ENCODE measurements at places on chromosomes 5 and 9.

DNA sequence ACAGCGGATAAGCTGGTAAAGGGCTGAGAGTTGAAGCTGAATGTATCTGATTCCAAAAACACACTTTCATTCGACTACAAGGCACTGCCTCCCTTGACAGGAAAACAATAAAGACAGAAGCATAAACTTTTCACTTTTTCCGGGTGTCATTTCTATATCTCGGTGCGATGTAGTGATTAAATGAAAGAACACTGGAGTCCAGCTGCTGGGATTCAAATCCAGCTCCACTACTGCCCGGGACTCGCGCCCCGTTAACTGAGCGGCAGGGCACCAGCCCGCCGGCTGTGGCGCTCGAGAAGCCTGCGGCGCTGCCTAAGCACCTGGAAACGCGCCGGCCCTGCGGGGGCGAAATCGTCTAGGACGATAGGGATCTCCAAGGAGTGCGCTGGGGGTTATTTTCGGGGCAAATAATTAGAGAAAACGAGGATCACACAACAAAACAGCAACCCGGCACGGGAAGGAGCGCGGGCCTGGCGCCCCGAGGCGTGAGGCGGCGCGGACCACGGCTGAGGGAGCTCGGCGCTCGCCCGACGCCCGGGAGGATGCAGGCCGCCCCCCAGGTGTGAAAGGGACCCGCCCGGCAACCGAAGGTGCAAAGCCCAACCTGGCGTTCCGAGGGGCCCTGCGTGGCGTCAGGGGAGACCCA lies 837 bp downstream of the UIMC1 start:
- DNase-seq, result no peak

DNA sequence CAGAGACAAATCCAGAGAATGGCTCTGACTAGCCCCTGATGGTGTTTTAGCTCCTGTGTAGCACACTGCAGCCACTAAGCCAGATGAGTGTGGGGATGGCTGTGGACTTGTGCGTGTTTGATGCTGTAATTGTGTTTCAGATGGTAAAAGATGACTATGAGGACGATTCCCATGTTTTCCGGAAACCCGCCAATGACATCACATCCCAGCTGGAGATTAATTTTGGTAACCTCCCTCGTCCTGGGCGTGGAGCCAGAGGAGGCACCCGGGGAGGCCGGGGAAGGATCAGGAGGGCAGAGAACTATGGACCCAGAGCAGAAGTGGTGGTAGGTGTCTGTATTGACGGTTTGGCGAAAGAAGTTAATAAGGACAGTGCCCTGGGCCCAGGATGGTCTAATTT lies 38.0 kb downstream of the HABP4 start:
- no peak for DNase-seq

- peak; percentile 5 for DNase-seq
These were observed 22.8 kb downstream of the OSTF1 start for GRCh38 chr9:75111019-75111622.

DNA sequence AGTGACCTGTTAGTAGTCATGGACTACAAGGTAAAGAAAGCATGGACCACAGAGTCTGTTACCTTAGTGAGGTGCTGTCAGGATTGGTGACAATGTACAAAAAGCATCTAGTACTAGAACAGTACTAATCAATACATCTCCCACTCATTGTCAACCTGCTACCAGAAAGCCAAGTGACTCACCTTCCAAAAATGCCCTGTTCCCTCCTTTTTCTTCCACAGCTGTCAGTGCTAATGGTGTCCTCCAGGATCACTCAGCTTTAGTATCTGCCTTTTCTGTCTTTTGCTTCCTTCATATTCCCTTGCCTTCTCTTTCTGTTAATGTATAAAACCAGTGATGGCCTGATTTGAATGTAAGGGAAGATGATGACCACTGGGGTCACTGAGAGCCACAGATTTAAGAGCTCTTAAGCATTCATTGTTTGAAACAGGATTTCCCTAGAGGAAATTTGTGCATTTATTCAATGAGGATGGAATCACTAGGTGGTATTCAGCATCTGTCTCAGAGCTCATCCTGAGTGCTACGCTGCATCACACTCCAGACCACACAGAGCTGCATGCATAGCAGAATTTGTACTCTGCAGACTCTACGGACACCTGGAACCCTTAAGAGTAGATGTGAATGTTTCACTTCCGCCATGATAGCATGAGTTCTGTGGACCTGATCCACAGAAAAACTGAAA lies 71.0 kb downstream of the SV2C start:
- no peak for DNase-seq

DNA sequence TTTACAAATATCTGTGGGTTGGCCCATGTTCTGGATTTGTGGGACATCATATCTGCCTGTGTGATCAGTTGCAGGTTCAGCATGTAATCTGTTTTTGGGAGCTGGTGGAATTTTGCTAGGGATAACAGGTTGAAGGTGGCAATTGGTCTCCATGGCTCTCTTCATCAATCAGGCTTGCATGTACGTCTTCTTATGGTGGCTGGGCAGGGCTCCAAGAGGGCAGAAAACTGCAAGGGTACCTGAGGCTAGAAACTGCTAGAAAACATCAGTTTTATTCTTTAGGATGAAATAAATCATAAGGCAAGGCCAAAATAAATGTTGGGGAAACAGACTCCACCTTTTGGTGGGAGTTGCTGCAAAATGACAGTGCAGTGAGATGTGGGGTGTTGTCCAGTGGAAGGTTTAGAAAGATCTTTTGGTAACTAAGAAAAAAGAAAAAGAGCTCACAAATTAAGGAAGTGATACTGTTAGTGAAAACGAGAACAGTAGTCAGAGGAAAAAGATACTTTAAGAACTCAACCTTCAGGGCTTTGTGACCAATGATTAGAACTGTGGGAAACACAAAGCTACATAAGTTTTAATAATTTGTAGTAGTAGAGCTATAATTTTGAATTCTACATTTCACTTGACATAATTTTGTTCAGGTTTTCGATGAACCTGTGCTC lies 300.7 kb upstream of the IZUMO3 start:
- DNase-seq, result no peak

DNA sequence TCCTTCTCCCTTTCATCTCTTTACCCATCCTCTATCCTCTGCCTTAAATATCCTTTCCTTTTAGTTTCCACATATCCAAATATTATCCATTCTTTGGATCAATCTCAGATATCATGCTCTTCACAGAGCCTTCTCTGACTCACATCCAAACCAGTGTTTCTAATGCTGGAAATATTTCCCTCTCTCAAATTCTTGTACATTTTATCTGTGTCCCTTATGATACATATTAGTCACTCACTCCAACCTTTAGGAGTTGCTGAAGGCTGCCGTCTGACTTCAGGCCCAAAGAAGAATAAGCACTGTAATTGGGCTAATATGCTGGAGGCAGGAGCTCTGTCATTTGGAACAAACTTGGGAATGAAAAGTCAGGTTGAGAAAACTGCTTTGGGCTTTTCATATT lies 156.4 kb upstream of the RUSC2 start:
- DNase-seq, result no peak

GRCh38 chr9:126609191-126609590 lies 4.5 kb upstream of the LMX1B start:
- DNase-seq, result no peak

DNA sequence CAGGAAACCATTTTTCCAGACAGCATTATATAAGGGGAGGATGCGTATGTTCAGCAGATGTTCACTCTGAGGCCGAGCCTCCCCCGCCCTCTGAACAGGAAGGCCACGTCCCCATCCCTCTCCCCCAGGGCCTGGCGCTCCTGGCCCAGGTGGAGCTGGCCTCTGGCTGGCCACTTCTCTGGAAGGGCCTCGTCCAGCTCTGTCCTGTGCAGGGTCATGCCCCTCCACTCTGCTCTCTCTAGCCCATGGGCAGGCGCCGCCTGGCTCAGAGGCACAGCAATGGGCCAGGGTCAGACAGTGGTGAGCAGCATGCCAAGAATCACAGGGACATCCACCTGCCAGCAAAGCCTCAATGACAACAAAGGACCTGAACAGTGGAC lies 34.2 kb downstream of the ADAMTS2 start:
- DNase-seq, result no peak

DNA sequence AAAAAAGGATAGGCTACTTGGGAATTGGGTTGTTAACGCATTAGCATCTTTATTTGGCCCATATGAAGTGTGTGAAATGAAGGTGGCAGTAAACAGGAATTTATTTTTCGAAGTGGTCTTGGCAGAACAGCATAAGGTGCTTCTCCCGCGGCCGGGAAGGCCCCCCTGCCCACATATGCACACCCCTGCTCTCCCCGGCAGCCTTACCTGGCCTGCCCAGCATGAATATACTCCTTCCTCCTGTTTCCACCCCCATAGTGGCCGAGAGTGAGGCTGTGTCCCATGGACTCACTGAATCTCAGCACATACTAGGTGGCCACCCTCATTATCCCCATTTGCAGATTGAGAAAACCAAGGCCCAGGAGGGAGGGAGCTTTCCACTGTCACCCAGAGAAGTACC lies 54.0 kb upstream of the OLFM1 start:
- no peak for DNase-seq

- DNase-seq, result peak; percentile 1
These were observed 103.5 kb downstream of the ACER2 start for GRCh38 chr9:19512103-19512832.

- no peak for DNase-seq
These were observed 174.3 kb upstream of the RORB start for GRCh38 chr9:74322661-74323314.

DNA sequence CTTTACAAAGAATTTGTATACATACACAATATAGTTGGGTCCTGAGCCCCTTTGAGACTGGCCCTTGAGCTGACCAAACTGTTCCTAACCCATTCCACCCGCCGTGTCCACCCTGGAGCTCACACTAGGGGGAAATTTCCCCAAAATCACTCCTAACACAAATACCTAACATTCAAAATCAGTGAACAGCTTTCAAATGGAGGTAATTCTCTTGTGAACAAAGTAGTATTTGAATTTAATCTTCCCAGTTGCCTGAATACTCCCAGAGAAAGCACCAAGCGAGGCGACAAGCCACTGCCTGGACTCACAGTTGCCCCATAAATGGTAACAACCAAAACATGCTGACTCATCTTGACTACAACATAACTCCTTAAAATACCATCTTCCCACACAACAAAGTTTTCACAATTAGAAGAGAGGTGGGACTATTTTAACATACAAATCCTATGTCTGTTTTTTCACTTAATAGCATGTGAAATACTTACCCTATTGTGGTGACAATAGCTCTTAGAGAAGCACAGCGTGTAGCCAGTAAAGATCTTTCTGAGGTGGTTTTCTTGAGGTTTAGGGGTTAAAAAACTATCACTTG lies 31.7 kb upstream of the SCAMP1 start:
- DNase-seq, result no peak

GRCh38 chr5:150081541-150082283 lies 4.6 kb downstream of the CSF1R start:
- DNase-seq, result no peak

Data from NCI-H187 treated with DMSO at 0.1 percent for 48 hours (cell line).